ENCODE measurements at places on chromosomes 12 and 14.

GRCh38 chr12:27431185-27431584 is 15.4 kb upstream of the SMCO2 start:
- no peak for DNase-seq

DNA sequence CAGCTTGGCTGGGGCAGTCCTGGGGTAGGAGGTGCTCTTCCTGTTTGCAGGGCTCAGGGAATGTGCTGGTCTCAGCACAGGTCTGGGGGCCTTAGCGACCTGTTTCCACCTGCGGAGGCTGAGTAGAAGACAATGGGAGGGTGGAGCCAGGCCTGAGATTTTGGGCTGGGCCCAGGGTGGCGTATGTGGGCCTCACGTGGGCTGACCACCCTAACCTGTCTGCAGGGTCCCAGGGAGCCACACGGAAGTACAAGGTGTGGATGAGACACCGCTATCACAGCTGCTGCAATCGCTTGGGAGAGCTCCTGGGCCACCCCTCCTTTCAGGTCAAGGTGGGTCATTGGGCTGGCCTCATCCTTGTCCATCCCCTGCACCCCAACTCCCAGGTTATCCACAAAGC is 1.1 kb downstream of the NOC4L start:
- DNase-seq, result no peak

- DNase-seq, result no peak
Observed at GRCh38 chr12:51751661-51752060, 96.9 kb downstream of the FIGNL2 start.

- no peak for DNase-seq
Observed at GRCh38 chr12:131097202-131098177, 143.8 kb downstream of the ADGRD1 start.

GRCh38 chr14:93171376-93171775 is 13.3 kb downstream of the MOAP1 start:
- DNase-seq, result no peak

DNA sequence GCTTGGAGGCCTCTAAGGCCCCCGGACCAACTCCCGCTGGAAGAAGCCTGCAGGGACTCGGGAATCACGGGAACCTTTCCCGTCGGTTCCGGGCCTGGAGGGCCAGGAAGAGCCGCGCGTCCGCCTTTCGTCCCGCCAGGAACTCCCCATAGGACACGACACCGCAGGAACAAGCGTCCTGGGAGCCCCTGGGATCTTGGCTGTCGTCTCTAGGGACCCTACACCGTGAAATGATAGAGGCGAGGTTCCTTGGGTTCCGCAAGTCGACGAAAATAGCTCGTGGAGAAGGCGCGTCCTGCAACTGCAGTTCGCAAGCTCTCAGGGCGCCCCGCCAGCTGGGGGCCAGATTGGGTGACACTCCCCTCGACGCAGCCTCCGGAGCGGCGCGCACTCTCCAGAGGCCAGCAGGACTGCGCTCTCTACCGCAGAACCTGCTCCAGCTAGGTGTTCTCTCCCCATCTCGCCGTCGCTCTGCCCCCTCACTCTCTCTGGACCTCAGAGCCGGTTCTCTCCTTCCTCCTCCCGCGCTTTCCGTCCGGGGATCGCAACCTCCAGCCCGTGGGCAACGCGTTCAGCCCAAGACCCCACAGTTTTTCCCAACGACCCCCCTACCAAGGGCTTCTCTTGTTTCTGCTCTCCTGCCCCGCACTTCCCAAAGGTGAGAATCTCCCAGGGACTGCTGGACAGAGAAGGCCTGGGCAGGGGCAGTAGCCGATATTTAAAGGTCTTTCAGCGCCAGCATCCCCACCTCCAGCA is 776 bp downstream of the BMP4 start:
- DNase-seq, result no peak

DNA sequence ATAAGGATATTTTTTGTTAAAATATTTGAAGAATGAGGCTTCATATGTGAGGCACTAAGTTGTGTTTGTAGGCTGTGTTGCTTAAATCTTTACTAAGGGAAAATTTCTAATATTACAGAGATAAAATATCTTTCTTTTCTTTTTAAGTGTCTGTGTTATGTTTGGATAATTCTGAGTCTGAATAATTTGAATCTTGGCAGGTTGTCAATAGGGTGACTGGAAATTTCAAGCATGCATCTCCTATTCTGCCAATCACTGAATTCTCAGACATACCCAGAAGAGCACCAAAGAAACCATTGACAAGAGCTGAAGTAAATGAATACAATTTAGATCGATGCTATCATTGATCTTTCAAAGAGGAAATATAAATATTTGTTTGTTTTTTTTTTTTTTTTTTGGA is 29.4 kb downstream of the TMPO start:
- DNase-seq, result no peak

DNA sequence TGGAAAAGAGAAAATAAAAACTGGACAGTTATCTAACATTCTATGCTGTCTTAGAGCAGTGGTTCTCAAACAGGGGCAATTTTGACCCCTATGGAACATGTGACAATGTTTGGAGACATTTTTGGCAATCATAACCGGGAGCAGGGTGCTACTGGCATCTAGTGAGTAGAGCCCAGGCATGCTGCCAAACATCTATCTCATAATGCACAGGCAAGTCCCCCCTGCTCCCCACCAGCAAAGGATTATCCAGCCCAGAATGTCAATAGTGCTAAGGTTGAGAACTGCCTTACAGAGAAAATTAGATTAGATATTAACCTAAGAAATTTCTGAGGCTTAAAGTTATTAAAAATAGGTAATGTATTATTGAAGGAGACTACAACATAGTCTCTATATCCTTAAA is 22.9 kb upstream of the CATSPERB start:
- no peak for DNase-seq

Data from NK-92 treated with Interleukin-12 subunit alpha and Interleukin-12 subunit beta, amount 100 ng/mL, for 24 hours (cell line).